ENCODE measurements at places on chromosomes 6 and 20.

GRCh38 chr6:3221578-3221977 is 5.9 kb downstream of the TUBB2B start:
- DNase-seq = no peak

DNA sequence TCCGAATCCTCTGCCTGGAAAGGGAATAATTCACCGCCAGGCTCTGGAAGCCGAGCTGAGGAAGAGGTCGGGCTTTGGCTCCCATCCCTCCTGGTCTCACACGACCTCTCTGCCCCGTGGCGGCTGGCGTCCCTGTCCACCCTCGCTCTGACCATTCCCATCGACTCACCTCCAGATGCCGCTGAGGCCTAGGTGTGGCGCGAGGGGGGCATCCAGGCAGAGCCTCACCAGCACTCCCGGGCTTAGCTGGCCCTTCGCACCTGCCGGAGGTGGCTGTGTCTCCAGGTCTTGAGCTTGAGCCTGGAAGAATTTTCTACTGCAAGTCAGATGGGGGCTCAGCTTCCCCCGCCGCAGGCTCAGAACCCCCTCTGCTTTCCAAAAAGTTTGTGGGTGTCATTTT is 28.5 kb upstream of the SMOC2 start:
- DNase-seq = no peak

- DNase-seq = no peak
These were observed 73.1 kb downstream of the SH3BGRL2 start for GRCh38 chr6:79704200-79704599.

DNA sequence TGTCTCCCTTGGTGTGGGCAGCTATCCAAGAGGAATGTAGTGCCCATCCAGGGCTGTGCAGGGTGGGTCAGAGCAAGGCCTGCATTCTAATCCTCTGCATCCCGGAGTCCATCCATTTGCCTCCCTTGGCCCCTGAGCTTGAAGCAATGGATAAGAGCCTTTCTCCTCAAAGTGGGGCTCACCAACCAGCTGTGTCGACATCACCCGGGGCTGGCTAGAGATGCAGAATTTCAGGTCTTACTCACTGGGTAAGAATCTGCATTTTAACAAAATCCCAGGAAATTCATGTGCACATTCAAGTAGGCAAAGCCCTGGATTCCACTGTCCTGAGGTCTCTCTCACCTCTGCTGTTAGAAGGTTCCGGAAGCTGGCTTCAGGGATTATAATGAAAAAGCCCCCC is 95.3 kb downstream of the MDGA1 start:
- no peak for DNase-seq

DNA sequence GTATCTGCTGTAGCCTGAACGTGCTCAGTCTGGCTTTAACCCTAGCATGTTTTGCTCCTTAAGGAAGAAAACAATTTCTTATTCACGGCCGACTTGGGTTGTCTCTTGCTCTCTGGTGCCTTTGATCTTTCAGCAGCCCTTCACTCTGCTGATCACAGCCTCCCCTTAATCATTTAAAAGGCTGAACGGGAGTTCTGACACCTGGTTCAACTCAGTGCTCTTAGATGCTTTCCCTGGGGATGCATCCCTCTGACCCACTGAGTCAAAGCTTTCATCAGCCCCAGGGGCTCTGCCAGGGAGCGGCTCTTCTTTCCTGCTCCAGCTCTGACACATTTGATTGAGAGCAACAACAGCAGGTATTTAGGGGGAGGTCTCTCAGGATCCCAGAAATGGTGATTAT is 79.0 kb upstream of the FYN start:
- DNase-seq = no peak

DNA sequence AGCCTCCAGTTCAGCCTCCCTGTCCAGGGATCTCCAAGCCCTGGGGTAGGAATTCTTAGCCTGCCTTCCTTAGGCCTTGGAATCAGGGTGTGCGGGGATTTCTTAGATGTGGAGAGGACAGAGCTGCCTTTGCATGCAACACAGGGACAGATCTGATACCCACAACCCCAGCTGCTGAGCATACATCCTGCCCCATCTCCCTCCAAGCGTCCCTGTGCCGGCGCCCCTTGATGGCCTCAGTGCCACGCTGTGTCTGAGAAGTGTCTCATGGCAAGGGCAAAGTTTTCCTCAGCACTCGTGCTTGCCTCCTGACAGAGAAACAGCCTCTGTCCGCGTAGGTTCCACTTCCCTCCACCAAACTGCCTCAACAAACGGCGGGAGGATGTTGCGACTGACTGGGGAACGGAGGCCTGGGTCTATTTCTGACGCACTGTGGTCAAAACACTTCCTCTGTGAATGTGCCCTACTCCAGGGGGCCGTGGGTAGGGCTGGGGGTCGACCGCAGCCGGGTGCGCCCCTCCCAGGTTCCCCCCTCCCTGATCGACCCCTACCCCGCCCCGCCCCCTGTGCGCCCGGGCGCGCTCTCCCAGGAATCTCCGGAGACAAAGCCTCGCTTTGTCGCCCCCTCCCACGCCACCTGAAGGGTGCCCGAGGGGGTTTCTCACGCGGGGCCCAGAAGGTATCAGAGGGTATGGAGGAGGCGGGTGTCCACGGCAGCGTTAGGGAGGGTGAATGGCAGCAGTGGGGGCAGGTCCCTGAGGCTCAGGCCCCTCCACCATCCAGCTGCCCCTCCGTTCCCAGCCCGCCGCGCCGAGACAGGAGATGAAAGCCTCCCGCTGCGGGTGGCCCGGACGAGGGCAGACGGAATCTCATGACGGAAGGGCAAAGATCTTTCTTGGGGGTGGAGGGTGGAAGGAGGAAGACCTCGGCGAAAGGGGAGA is 806 bp downstream of the MICAL1 start:
- DNase-seq = peak; percentile 89

DNA sequence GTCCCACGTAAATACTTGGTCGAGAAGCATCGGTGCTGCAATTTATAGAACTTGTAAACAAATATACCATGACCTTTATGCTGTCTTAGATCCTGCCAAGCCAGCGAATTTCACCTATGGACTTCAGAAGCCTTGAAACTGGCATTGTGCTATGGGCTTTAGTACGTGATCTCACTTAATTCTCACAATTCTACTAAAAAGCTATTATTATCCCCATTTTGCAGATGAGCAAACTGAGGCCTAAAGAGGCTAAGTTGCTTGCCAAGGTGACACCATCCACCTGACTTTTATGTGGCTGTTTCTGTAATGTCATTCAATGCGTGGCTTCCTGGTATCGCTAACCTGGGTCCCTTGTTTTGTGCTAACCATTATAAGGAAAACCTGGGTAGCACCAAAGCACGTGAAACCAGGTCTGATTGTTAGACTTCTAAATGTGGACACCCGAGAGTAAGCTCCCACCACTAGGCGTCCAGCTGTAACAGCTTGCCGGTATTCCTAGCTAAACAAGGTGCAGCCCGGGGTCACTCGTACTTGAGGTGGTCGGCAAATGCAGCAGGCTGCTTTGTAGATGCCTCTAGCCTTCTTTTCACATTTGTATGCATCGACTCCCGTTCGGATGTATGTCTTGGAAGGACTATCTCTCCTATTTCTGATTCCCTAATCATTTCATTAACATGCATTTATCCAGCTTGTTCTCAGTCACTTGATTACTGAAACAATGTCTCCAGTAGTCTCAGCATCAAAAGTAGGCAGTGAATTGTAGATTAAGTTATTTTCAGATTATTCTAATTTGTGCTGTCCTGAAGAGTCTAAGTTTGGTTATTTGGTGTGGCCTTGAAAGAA is 1.1 kb downstream of the SYNJ2 start:
- no peak for DNase-seq

DNA sequence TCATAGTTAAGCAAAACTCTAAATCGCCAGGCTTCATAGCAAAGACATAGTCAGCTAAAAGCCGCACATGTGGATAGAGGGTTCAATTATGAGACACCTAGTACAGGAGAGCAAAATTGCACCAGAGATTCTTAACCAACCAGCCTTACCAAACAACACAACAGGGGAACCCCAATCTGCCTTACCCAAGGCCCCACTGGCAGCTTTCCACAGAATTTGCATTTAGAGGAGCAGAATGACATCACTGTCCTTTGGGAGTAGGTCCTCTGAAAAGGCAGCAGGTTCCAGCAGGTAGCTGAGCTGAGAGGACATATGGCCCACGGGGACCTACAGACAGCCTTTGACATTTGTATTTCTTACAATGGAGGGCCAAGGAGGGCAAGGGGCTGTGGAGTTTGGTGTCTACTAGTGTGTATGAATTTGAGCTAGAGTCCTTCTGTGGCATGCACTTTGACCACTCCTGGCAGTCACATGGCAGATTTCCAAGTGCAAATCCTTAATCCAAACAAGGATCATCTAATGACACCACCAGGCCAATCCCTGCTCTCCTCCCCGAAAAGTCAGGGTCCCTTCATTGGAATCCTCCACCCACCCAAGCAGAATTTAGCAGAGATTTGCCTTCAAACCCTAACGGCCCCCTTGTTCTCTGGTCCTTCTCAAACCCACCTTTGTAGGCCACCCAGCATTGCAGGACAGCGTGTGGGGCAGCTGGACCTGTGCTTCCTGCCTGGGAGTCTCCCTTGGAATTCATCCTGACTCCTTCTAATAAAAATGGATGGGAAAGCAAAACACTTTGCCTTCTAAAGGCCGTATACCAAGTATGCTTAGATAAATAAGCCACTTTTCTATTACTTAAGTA is 171.2 kb upstream of the SUPT3H start:
- DNase-seq = no peak

DNA sequence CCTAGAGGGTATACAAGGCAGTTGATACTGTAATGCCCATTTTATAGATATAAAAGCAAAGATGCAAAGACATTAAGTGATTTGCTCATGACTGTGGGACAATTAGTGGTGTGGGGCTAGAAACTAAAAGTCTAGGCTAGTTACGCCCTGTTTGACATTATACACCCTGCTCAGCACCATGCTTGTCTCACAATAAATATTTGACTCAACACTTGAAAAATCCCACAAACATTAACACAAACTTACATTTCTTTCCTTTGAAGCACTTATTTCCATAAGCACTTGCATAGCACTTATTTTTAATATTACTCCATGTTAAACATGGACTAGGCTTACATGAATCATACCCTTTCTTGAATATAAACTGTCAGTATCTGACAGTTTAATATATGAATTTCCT is 36.5 kb upstream of the SNRPB2 start:
- DNase-seq = no peak

- DNase-seq = no peak
These were observed 20.9 kb upstream of the MAP1LC3A start for GRCh38 chr20:34537651-34538050.

DNA sequence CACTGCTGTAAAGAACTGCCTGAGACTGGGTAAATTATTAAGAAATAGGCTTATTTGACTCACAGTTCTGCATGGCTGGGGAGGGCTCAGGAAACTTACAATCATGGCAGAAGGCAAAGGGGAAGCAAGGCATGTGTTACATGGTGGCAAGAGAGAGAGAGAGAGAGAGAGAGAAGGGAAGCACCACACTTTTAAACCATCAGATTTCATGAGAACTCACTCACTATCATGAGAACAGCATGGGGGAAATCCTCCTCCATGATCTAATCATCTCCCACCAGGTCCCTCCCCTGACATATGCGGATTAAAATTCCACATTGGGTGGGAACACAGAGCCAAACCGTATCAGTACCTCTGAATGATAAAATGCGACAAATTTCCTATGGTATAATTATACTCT is 203.9 kb upstream of the MARCKS start:
- no peak for DNase-seq

GRCh38 chr20:20454367-20454766 is 86.5 kb downstream of the INSM1 start:
- no peak for DNase-seq

GRCh38 chr20:40776466-40777457 is 87.7 kb upstream of the MAFB start:
- DNase-seq = no peak

DNA sequence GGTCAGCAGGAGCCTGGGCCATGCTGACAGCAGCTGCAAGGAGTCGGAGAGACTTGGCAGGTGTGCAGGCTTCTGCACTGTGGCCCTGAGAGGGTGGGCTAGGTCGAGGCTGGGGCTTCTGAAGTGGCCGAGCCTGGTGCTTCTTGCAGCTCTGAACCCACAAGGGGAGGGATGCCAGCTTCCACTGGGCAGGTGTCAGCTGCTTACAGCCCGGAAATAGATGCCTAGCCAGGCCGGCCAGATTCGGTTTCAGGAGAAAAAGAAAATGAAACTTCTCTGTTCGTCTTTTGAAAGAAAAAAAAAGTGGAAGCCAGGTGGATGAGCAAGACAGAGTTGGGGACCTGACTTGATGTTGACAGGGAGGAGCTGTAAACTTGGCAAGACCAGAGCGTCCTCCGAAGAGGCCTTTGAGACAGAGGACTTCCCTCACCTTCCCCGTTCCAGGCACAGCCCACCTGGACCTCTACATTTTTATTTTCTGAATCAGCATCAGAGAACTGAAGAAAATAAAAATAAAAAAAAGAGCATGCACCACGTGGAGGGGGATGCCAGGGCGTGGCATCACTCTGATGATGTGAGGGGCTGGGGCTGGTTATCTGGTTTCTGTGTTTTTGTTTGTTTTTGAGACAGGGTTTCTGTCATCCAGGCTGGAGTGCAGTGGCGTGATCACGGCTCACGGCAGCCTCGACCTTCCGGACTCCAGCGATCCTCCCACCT is at the start of gene ZBP1:
Gene ZBP1 (minus strand): TSS at position 153 of the 717 bp plus-strand sequence. CDS start 131 bp downstream, at position 22.
- peak; percentile 98 for DNase-seq

GRCh38 chr6:112180095-112180820 is 74.1 kb downstream of the LAMA4 start:
- peak; percentile 78 for DNase-seq

DNA sequence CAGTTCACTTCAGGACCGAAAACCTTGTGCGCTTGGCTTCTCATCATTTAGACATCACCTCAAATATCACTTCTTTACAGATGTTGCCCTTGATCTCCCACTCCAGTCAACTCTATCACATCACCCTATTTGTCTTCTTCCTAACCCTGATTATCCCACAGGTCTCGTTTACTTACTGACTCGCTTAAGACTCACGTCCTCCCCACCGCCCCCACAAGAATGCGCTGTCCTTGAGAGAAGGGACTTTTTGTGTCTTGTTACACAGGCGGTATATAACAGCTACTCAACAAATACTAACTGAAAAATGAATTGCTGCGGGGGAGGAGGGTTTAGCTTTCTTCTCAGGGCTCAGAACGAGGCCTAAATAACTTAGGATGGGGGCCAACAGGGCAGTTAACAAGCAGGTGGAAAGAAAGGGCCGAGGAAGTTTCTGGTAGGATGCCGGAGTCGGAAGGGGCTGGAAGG is 527 bp downstream of the TOMM34 start:
- peak; percentile 55 for DNase-seq

DNA sequence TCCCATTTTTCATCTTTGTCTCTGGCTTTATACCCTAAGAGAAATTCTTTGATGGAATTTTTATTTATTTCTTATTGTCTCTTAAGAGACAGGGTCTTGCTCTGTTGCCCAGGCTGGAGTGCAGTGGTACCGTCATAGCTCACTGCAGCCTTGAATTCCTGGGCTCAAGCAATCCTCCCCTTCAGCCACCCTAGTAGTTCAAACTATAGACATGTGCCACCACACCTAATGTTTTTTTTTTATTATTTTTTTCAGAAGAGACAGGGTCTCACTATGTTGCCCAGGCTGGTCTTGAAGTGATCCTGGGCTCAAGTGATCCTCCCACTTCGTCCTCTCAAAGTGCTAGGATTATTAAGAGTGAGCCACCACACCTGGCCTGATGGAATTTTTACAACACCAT is 40.5 kb downstream of the FKBP5 start:
- no peak for DNase-seq

Data from OCI-LY7 (cell line).